ENCODE measurements at places on chromosomes 1 and 21.

DNA sequence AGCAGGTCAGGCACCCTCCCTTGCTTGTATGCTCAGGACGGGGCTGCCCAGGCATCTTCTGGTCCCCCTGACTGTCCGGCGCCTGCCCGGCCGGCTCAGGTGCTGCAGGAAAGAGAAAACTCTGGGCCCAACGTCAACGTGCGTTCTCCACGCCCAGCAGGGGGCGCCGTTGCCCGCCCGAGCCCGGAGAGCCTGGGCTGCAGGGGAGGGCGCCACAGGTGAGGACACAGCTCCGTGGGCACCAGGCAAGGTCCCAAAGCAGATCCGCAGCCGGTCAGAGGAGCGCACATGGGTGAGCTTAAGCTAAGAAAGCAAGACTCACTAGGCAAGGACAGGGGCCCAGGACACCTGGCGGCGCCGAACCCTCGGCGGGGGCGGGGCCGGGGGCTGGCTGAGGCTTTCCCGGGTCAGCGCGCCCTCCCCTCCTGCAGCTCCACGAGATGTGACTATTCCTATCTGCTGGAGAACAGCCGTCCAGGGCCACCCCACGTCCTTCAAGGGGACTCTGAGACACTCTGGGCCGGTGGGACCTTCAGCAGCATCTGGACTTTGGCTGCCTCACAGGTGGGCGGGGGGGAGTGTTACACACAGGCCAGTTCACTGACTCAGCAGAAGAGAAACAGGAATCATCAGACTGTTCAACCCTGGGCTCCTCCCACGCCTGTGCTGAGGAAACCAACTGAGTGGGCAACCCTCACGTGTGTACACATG lies 29.3 kb downstream of the KRTAP10-1 start:
- peak; percentile 65 for DNase-seq

GRCh38 chr1:173212952-173213491 lies 5.9 kb upstream of the TNFSF4 start:
- DNase-seq: no peak

DNA sequence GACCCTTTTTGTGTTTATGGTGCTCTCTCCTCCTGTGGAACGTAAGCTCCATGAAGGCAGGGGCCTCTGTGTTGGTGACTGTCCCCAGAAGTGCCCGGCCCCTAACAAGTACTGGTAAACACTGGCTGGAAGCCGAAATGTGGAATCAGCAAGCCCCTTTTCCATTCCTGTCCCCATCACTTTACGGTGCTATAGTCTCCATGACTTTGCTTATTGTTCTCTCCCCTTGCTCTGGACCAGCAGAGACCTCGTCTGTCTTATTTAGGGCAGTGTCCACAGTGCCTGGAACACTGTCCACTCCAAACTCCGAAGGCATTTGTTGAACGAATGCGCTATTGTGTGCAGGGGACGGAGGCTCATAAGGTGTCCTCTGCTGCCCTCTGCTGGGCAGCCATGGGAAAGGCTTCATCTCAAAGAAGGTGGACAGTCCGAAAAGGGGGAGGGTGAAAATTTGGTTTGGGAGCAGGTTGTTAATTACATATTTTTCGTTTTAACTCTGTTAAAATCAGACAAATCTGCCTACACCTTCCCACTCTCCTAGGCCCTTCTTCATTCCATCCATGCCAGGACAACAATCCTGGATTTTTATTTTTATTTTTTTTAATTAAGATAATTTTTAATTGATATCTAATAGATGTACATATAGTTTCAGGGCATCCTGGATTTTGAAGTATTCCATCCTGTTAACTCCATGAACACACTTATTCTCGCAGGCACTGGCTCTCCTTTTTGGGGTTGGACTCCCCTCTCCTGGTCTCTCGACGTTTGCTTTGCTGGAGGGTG lies 115.6 kb downstream of the PGBD5 start:
- DNase-seq: peak; percentile 10

GRCh38 chr21:34885125-34885524 lies 164.0 kb downstream of the RUNX1 start:
- no peak for DNase-seq

DNA sequence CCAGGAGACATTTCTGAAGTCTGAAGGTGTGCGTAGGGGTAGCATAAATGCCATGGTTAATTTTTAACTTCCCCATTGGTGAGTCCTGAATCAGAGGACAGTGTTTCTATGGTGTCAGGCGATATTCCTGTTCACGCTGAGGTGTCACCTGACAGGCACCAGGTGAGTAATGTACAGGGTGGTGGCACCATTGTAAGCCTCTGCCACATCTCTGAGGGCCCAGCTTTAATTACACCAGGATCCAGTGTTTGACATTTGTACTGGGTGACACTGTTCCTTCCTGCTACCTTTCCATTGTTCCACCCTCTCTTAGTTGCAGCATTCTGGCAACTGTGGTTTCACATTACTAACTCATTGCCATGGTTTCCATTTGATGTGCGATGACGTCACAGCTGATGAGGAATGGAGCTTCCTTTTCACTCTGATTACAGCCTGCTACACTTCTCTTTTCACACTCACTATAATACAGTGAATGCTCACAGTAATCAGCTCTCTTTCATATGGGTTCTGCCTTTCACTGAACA lies 40.6 kb upstream of the MARK1 start:
- DNase-seq: no peak

Data from stimulated activated CD4-positive, alpha-beta T cell treated with anti-CD3 and anti-CD28 coated beads, Interleukin-1b, Interleukin-23, amount 100 ng/mL, for 1 hour (primary cell).